ENCODE measurements at places on chromosomes 5 and 9.

GRCh38 chr9:133380734-133381133 is 4.6 kb downstream of the STKLD1 start:
- peaks cover 9% of the 10 kb centered on the region for H3K4me1 ChIP-seq
- H3K36me3 ChIP-seq = no peaks in the 10 kb centered on the region
- DNase-seq = no peak
- H3K27me3 ChIP-seq = no peaks in the 10 kb centered on the region
- H3K4me3 ChIP-seq = no peak overlapping the region
- no peak overlapping the region for H3K27ac ChIP-seq

DNA sequence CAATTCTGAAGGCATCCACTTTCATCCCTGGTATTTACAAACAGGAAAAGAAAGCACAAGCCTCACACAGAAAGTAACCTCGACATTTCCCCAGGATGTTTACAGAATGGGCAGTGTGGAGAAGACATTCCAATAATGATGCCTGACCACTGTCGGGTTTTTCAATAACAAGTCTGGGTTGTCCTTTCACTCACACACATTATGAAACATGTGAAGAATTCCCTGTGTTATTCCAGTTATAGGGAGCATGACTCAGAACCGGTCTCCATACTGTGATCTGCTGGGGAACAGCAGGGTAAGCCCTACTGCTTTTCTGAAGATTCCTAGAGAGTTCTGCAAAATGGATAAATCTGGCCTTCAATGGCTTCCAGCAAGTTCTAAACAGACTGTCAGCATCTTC is 155.3 kb downstream of the ADAMTS12 start:
- H3K27me3 ChIP-seq = no peaks in the 10 kb centered on the region
- no peak overlapping the region for H3K4me3 ChIP-seq
- DNase-seq = no peak
- H3K4me1 ChIP-seq = no peaks in the 10 kb centered on the region

DNA sequence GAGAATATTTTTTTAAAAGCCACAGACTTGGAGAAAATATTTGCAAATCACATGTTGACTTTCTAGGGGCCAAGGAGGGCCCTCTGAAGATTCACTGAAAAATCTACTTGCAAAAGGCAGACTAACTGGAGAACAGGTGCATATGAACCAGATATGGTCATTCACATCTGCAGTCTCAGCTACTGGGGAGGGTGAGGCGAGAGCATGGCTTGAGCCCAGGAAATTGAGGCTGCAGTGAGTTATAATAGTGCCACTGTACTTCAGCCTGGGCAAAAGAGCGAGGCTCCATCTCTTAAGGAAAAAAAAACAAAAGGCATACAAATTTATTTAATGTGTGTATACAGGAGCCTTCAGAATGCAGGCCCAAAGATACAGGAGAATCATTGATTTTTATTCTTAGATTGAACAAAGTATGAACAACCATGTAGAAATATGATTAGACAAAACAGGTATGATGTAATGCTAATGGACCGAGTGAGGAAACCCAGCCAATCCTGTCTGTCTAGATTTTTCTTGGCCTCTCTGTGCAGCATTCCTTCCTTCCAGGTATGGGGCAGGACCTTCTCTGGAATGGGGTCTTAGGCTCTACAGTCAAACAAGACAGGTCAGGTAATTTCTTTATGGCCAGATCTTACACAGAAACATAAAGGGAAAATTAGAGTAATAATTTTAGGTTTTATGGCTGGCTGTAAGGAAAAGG is 15.3 kb upstream of the SLC27A6 start:
- H3K27ac ChIP-seq = no peak overlapping the region
- H3K27me3 ChIP-seq = no peaks in the 10 kb centered on the region
- no peaks in the 10 kb centered on the region for H3K36me3 ChIP-seq
- H3K4me3 ChIP-seq = no peak overlapping the region
- no peaks in the 10 kb centered on the region for H3K4me1 ChIP-seq
- no peak for DNase-seq

DNA sequence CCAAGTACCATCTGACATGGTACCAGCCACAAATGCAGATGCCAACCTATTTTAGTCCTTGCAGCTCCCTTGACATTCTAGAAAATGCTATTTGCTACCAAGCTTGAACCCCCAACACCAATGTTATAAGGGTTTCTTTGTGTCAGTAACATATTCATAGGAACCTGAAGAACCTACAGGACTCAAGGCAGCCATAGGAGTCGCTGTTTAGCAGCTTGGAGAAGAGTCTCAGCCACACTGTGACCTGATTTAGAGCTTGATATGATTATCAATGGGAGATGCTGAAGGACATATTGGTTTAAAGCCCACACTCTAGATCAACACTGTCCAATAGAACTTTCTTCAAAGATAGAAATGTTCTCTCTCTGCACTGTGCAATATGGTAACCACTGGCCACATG is 6.4 kb upstream of the ZFR start:
- no peaks in the 10 kb centered on the region for H3K27me3 ChIP-seq
- H3K4me3 ChIP-seq = no peak overlapping the region
- H3K4me1 ChIP-seq = no peaks in the 10 kb centered on the region
- H3K36me3 ChIP-seq = no peaks in the 10 kb centered on the region
- no peak overlapping the region for H3K27ac ChIP-seq
- peak; percentile 23 for DNase-seq

- no peaks in the 10 kb centered on the region for H3K4me1 ChIP-seq
- no peaks in the 10 kb centered on the region for H3K36me3 ChIP-seq
- H3K27ac ChIP-seq = no peak overlapping the region
- no peak for DNase-seq
- H3K4me3 ChIP-seq = no peak overlapping the region
These were observed 42.8 kb upstream of the PDE8B start for GRCh38 chr5:77167695-77168121.

DNA sequence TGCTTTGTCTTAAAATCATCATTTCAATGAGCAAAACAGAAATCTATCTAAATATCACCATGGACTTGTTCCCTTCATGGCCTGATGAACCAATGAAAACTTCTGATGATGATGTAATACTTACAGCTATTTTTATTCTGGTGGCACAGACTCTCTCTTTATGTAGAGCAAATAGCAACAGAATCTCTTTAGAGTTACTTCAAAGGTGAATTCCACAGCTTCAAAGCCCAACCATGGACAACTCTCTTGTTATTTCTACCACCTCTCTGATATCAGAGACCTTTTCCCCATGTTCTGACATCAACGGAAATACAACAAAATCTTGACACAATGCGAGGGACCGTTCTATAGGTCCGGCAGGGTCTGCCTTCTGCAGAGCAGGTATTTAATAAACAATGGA is 70.1 kb downstream of the RETREG1 start:
- DNase-seq = no peak
- peaks cover 15% of the 10 kb centered on the region for H3K4me1 ChIP-seq
- H3K36me3 ChIP-seq = no peaks in the 10 kb centered on the region
- no peak overlapping the region for H3K27ac ChIP-seq

DNA sequence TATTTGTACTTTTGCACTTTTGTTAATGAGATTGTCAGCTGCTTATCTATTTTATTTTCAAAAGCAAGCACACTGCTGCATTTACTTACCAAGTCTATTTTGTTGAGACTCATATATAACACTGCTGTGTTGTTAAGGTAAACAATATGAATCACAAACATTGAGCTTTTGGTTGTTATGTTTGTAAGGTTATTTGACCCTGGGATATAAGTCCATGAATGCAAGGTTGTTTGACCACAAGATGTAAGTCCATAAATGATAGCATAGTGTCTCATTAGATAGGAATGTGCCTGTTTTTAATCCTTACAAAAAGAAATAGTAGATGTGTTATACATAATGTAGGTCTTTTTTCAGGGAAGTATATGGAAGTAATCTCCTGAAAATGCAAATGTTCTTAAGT is 845.9 kb downstream of the CDH9 start:
- no peaks in the 10 kb centered on the region for H3K4me1 ChIP-seq
- no peaks in the 10 kb centered on the region for H3K27me3 ChIP-seq
- DNase-seq = no peak
- H3K27ac ChIP-seq = no peak overlapping the region

DNA sequence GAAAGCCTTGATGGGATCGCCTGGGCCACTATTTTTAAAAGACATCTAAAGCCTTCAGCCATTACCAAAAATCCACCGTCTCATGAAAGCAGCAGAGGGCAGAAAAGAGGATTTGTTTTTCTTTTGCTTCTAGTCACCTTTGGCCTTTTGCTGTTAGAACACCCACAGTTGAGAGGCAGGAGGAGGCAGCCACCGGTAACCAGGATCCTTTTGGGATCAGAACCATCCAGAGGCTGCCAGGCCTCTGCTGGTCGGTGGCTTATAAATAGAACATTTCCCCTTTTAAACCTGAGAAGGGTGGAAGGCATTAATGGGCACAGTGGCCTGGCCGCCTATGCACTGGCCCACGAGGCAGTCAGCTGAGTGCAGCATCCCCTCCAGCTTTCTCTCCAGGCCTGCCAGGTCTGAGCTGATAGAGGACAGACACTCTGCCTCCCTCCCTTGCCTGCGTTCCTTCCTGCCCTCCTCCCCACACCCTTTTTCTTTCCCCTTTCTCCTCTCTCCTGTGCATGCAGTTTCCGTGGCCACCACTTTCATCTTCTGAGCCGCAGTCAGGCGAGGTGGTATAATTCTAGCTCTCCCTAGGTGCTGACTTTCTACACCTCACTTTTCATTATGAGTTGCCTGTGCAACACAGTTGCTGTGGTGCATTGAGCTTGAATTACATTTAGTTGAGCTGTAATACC is 253.4 kb downstream of the ARHGAP26 start:
- peaks cover 13% of the 10 kb centered on the region for H3K4me1 ChIP-seq
- H3K4me3 ChIP-seq = no peak overlapping the region
- H3K27me3 ChIP-seq = no peaks in the 10 kb centered on the region
- no peak overlapping the region for H3K27ac ChIP-seq
- DNase-seq = no peak

GRCh38 chr5:59587489-59588337 is 305.8 kb downstream of the PDE4D start:
- no peaks in the 10 kb centered on the region for H3K27me3 ChIP-seq
- no peak overlapping the region for H3K27ac ChIP-seq
- DNase-seq = no peak
- no peaks in the 10 kb centered on the region for H3K36me3 ChIP-seq
- no peaks in the 10 kb centered on the region for H3K4me1 ChIP-seq

DNA sequence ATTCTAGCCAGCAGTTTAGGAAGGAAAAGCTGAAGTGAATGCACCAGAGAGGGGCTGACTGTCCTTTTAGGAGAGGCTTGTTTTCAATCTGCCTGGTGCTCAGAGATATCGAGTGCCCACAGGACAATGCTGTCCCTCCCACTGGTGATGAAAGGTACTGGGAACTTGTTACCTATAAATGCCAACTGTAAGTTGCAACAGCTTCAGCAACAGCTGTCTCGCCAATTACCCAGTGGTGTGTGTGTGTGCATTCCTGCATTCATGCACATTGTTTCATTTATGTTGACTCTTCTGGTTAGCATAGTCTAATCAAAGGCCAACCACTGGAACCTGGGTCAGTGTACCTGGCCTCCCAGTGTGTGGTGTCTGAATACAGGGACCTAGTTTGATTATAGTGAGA is 161.1 kb downstream of the CSNK1G3 start:
- H3K27ac ChIP-seq = no peak overlapping the region
- no peaks in the 10 kb centered on the region for H3K4me1 ChIP-seq
- H3K36me3 ChIP-seq = no peaks in the 10 kb centered on the region
- H3K4me3 ChIP-seq = no peak overlapping the region

GRCh38 chr5:125446986-125447385 is 700.5 kb upstream of the ZNF608 start:
- H3K36me3 ChIP-seq = no peaks in the 10 kb centered on the region
- DNase-seq = no peak
- H3K27me3 ChIP-seq = no peaks in the 10 kb centered on the region

DNA sequence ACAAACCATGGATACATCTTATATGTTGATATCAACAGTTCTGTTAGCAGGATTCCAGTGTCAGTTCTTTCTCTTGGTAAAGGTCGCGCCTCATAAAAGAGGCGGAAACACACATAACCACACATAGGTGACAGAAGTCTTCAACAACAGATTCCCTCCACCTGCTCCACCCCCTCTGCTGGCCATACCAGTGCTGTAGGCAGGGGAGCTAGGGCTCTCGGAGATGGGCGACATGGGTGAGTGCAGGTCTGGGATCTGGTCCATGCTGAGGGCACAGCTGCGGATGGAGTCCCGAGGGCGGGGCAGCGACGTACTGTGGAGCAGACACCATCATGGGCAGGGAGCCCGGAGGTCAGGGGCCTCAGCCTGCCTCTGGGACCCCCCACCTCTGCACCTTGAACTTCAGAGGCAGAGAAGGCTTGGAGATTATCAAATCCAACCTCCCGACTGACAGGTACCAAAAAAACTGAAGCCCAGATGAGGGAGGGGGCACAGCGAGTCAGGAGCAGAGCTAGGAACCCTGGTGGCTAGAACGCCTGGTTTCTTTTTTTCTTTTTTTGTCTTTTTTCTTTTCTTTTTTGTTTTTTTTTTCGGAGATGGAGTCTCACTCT is 12.0 kb upstream of the TOR2A start:
- peaks cover 9% of the 10 kb centered on the region for H3K4me1 ChIP-seq
- no peaks in the 10 kb centered on the region for H3K27me3 ChIP-seq
- H3K36me3 ChIP-seq = peaks cover 87% of the 10 kb centered on the region
- no peak for DNase-seq

DNA sequence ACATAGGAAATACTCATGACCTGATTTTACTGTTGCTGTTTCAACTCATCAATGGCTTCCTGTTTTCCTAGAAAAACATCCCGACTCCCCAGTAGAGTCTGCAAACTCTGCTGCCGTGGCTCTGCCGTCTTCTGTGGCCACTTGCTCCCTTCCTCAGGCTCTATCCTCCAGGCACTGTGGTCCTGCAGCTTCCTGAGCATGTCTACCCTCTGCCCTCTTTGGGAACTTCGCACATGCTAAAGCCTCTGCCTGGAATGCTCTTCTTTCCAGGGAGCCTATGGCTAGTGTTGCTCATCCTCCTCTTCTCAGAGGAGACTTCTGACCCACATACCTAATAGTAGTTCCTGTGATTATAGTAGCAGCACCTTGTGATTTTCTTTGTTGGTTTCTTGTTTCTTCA is 256.9 kb downstream of the MAN2A1 start:
- no peak overlapping the region for H3K27ac ChIP-seq
- no peaks in the 10 kb centered on the region for H3K36me3 ChIP-seq
- H3K4me1 ChIP-seq = peaks cover 7% of the 10 kb centered on the region
- no peak overlapping the region for H3K4me3 ChIP-seq
